Esophagus muscularis mucosa (tissue), 4 donors: ENCODE measurements at places on chromosomes 3 and 15.

- DNase-seq = no peak
Observed at GRCh38 chr3:144039661-144040060, 68.0 kb downstream of the DIPK2A start.

DNA sequence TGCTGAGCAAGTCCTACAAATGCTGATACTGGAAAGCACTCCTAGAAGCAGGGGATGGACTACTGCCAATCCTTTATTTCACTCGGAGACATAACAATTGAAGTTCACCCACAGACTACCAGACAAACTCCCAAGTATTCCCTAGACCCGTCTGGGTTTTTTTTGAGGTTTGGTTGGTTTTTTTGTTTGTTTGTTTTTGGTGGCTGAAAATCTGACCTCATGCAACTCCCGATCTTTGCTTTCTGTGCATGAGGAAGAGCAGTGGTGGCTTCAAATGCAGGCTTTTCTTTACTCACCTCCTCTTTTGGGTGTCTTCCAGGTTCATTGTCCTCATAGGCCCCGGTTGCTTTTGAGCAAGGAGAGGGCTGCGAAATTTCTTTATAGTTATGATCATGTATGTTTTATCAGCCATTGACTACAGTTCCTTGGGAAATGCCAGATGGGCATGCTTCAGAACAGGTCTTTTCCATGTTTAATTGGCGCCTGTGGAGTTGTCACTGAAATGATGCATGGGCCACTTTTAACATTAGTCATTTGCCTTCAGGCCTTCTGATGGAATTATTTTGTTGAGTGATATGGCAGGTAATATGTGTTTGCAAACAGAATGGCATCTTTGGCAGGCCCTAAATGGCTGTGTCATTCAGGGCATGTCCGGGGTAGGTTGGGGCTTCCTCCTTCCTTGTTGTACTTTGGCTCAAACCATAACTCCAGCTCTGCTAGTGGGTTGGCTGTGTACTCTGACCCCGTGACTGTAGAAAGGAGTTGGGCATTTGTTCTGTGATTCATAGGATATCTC is 81.3 kb upstream of the ZBED2 start:
- DNase-seq = no peak

DNA sequence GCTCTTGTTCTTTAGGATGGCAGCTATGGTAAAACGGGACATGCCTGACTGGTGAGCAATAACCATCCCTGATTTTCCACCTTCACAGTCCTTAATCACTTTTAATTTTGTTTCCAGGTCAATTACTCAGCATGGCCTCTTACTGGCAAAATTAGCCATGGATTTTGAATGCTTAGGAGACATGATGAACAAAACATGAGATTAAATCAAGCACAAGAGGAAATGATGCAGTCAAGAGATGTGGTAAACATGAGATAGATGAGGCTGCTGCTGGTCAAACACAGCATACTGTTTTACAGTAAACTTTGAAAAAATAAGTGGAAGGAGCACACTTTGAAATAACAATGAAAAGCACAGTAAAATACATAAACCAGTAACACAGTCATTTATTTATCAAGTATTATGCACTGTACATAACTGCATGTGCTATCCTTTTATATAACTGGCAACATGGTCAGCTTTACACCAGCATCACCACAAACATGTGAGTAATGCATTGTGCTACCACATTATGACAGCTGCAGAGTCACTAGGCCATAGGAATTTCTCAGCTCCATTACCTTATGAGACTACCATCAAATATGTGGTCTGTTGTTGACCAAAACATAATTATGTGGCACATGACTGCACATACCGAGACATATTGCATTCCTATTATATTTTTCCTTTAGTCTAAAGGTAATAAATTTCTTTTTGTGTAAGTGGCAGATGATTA is 30.1 kb upstream of the ZNF502 start:
- DNase-seq = no peak

DNA sequence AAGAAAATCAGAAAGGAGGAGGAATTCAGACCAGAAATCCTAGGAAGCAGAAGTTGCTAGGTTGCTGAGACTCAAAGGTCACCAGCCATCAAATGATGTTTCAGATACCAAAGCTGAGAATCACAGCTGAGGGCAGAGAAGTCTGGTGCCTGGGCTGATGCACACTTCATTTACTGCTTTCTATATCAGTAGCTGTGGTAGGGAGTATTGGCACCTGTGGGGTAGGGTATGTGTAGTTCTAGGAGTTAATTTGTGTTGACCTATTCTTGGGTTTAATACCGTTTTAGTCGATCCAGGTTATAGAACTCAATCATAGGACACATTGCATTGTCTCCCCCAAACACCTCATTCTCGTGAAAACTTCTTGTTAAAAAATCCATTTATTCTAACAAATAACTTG is 529.6 kb downstream of the AGBL1 start:
- no peak for DNase-seq

- DNase-seq = no peak
Observed at GRCh38 chr15:35958975-35959374, 413.0 kb upstream of the DPH6 start.

- no peak for DNase-seq
Observed at GRCh38 chr3:46858456-46858855, 4.8 kb downstream of the MYL3 start.

DNA sequence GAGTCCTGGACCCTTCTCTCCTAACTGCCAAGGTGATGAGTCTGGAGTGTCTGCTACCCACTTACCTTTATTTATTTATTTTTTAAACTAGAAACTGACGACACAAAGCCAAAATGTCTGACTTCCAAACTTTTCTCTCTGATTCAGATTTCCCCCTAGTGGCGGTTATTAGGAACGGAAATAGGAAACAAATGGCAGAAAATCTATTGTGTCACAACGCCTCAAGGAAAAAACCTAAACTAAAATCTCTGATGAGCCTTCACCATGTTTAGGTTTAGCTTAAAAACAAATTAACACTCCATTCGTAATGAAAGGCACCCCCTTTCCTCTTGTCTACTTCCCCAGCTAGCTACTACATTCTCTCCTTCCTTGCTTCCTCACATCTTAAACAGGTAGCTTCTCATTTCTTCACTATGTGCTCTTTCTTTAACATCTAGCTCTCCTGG is 94.0 kb upstream of the MEX3B start:
- no peak for DNase-seq

GRCh38 chr3:30124435-30125370 is 481.7 kb upstream of the TGFBR2 start:
- DNase-seq = no peak

- DNase-seq = no peak
Observed at GRCh38 chr15:72445426-72445825, 28.7 kb upstream of the ARIH1 start.

GRCh38 chr3:148974726-148975125 is 16.6 kb upstream of the GYG1 start:
- no peak for DNase-seq

GRCh38 chr3:58645726-58646125 is 20.8 kb downstream of the FAM3D start:
- no peak for DNase-seq

- no peak for DNase-seq
Observed at GRCh38 chr3:99753268-99753975, 64.2 kb upstream of the CMSS1 start.

- DNase-seq = no peak
Observed at GRCh38 chr3:123685780-123686179, 100.9 kb upstream of the HACD2 start.

GRCh38 chr3:150128126-150128525 is 157.4 kb upstream of the PFN2 start:
- DNase-seq = no peak

- DNase-seq = no peak
Observed at GRCh38 chr3:14581334-14582044, 41.3 kb upstream of the GRIP2 start.

- no peak for DNase-seq
Observed at GRCh38 chr15:90716317-90716975, 700 bp upstream of the BLM start.

DNA sequence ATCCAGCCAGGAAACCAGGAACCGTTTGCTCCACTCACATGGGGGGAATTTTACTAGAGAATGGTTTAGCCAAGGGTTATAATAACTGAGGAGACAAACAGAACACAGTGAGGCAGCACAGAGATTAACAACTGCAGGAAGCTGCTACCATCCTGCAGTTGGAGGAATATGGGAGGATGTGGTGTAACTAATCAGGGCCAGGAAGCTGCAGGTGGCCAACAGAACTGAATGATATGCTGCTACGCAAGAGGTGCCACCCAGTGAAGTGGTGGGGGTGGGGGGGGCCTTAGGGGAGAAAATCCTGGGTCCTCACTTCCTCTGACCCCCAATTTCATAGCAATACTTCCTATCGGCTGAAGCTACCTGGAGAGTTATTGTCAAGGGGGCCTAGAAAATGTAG is 306.4 kb upstream of the STT3B start:
- DNase-seq = no peak

GRCh38 chr15:87736891-87737389 is 519.6 kb downstream of the NTRK3 start:
- DNase-seq = peak; percentile 34

DNA sequence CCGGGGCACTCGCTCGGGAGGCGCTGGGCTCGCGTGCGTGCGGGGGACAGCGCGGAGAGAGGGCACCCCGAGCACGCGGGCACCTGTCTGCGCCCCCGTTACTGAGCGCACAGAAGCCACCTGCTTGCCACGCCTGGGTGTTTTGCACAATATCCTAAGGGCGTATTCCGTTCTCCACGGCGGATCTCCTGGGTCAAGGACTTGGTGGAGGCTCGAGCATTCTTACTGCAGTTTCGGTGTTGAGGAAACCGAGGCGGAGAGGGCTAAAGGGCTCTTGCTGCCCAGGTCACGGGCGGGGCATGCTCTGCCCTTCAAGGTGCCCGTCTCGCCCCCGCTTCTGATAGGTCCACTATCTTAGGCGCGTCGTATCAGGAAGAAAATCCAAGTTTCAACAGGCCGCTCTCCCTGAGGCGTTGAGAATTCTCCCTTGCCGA is 526 bp downstream of the GPD1L start:
- no peak for DNase-seq

DNA sequence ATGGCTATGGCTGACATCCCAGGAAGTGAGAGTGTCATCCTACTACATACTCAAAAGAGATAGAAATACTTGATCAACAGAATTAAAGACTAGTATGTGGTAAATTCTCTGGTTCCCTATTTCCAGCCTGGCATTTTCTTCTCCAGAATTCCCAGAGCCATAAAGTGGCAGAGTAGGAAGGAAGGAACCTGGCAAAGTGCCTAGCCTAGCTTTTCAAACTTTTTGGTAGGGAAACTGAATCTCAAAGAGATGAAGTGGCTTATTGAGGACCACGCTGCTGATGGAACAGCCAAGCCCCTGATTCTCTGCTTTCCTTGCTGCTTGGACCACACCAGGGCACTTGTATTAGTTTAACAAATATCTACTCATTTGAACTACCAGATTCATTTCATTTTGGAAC is 312.4 kb upstream of the RORA start:
- DNase-seq = no peak

GRCh38 chr15:40538976-40539375 is 25.9 kb downstream of the CCDC32 start:
- DNase-seq = no peak

- DNase-seq = no peak
Observed at GRCh38 chr3:152202976-152203626, 65.6 kb upstream of the MBNL1 start.

DNA sequence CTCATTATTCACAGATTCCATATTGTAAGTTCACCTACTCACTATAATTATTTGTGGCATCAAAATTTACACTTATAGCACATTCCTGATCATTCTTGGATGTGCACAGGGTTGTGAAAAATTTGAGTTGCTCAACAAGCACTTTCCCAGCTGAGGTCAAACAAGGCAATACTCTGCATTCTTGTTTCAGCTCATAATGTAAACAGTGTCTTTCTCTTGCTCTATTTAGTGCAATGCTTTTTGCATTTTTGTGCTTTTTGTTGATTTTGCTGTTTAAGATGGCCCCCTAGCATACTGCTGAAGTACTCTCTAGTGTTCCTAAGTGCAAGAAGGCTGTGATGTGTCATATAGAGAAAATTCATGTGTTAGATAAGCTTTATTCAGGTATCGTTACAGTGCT is 66.7 kb upstream of the TNIK start:
- no peak for DNase-seq

GRCh38 chr3:134496471-134497071 is 10.7 kb downstream of the CEP63 start:
- no peak for DNase-seq

DNA sequence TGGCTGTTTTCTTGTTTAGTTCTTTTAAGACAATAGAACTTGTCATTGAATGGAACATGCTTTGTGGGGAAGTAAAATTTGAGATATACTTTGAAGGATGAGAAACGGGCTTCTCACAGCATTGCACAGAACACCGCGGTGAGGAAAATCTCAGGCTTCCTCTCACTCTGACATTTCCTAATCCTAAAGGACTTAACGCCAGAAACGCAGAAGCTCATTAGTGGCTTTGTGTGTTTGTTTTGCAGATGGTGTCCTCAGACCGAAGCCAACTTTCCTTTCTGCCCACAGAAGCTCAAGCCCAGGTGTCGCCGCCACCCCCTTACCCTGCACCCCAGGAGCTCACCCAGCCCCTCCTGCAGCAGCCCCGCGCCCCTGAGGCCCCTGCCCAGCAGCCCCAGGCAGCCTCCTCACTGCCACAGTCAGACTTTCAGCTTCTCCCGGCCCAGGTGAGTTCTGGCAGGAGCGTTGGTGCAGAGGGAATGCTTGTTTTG is 78.9 kb upstream of the BLM start:
- DNase-seq = no peak

DNA sequence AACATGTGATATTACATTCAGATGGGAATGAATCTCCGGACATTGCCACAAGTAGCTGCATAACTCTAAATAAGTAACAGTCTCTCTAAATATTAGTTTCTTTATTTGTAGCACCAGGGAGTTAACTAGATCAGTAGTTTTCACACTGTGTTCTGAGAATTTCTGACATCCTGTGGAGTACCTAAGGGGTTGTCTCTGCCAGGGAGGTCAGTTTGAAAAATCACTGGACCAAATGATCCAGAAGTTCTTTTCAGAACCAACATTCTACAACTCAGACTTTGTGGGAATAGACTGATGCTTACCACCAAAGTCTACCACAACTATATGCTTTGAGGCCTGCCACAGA is 9.0 kb upstream of the ILDR1 start:
- DNase-seq = no peak

- DNase-seq = no peak
Observed at GRCh38 chr3:67846166-67846565, 191.8 kb upstream of the SUCLG2 start.

- no peak for DNase-seq
Observed at GRCh38 chr15:75027551-75027950, 4.2 kb downstream of the PPCDC start.

DNA sequence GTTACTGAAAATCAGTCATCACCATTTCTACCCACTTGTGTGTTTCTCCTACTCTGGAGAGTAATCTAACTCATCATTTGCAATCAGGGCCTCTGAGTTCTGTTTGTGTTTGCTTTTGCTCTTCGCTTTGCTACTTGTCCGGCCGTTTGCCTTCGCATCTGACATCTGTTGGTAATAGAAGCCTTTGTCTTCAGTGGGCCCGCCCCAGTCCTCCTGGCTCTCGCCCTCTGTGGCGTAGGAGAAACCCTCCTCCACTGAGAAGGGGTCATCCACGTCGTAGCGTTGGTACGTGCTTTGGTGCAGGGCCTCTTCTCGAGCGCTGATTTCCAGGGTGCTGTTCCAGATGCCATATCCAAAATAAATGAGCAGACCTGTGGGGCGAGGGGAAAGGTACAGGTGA is 48.3 kb downstream of the CLDN11 start:
- DNase-seq = peak; percentile 62

- no peak for DNase-seq
Observed at GRCh38 chr3:123667784-123668183, 82.9 kb upstream of the HACD2 start.
